Non-pigmented ciliary epithelial cell (primary cell): ENCODE measurements at places on chromosomes 3 and 15.

DNA sequence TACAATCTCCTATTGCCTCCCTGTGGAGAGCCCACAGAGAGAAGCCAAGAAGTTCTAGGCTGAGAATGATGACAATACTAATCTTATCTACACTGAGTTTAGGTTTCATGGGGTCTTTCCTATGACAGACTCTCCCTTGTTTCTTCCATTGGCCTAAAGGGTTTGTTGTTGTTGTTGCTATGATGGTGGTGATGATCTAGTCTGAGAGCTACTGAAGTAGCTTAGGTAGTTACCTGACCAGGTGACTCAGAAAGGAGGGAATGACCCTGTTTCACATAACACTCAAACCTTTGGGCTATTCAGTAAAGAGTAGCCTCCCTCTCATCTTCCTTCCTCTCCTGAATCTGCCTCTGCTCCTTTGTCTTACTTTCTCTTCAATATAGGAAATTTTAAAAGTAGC lies 170.2 kb downstream of the GMNC start:
- no peak for DNase-seq

GRCh38 chr15:31485911-31486461 lies 159.4 kb downstream of the KLF13 start:
- no peak for DNase-seq

DNA sequence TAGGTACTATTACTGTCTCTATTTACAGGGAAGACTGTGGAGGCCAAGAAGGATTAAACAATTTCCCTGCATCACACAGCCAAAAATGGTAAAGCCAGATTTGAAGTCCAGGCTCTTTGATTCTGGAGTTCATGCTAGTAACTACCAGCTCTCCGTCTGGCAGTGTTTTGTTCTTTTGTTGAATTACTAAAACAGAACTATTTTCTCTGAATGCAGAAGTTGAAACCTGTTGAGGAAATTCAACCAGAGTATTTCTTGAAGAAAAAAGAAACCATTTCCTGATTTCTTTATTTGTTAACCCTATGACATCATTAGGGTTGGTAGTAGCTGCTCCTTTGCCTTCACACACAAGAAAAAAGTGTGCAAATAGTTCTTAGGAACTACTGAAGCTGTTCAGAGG lies 34.3 kb downstream of the CRTC3 start:
- no peak for DNase-seq

DNA sequence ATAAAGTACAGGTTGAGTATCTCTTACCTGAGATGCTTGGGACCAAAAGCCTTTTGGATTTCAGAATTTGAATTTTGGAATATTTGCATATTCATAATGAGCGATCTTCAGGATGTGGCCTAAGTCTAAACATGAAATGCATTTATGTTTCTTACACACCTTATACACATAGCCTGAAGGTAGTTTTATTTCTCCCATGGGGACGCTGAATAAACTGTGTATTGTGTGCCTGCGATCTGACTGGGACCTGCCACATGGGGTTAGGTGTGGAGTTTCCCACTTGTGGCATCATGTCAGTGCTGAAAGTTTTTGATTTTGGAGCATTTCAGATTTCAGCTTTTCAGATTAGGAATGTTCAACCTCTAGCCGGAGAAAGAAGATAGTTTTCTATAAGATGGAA lies 35.5 kb downstream of the UBE2E2 start:
- DNase-seq, result no peak

DNA sequence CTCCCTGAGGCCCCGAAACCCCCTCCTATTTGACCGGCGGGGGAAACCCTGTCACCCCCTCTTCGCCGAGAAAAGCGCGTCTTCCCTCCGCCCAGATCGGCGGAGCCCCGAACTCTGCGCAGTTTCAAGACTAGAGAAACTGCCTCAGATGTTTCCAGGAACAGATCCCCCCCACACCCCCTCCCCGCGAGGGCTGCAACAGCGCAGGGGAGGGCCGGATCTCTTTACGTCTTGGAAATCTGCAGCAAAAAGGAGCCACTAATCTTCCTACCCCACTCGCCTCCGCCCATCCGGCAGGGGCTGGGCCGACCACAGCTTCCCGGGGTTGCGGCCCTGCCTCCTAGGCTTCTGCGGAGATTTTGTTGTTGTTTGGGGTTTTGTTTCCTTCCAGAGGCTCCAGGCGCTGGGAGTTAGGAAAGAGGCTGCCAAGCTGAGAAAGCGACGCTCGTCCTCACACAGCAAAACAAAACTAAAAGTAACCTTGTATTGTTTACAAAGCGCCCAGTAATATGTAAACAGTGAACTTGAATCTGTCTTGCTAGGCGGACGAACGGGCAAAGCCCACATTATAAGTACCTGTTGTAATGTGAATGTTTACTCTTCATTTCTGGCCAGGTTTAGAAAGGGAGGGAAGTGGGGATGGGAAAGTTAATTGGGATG lies 2.2 kb downstream of the FOXB1 start:
- no peak for DNase-seq

DNA sequence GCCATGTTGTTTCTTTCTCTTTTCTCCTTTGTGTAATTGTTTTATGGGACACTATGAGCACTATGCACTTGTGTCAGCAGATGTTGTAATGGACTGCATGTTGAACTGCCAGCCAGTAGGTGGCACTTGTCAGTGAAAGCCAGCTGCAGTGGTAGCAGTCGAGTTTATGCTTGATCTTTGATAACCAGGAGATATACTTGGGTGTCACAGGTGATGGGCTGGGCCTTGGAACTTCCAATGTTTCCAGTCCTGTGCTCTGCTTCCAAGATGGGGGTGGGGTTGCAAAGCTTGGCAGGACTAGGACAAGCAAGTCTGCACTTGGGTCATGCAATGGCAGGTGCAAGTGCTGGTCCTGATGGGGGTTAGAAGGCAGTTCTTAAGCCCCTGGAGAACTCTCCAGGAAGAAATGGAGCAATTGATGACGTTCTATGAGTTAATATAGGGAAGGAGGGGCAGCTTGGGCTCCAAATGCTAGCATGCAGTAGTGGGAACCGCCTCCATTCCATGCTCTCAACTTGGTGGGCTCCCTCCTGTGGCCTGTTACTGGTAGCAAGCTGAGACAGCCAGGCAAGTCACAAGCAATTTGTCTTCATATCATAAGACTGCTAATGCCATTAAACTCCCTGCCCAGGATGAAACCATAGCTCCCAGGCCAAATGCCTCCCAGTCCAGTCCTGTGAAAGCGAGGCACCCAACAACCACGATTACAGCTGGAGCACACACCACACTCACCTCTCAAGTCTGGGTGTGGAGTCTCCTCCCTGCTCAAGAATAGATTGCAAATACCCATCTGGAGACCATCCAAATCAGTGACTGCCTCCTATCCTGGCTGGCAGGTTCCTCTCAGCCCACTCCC lies 287.2 kb downstream of the CGGBP1 start:
- DNase-seq, result no peak

DNA sequence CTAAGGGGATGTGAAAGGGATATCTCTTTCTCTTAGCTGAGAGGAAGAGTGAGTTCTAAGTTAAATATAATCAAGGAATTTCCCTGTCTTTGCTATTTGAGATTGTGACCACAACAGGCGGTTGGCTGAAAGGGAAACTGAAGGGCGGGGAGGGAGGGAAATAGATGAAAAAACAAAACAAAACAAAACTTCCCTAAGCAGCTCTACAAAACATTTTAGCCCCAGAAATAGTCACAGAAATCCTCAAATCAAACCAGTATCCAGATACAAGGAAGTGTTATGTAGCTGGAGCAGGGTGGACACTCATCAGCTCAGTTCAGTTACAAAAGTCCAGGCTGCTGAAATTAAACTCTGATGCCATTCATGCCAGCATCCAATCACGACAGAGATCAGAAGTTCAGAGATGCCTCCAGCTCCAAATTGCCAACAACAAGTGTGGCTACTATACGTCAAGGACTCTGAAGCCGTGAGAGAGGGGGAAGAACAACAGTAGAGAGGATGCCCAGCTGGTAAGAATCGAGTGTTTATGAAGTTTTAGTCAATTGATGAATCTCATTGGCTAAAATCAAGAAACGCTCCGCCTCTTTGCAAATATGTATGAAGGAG lies 319 bp upstream of the TP63 start:
- no peak for DNase-seq

- DNase-seq, result no peak
Measured at GRCh38 chr15:56973463-56973862, 55.0 kb downstream of the TCF12 start.

DNA sequence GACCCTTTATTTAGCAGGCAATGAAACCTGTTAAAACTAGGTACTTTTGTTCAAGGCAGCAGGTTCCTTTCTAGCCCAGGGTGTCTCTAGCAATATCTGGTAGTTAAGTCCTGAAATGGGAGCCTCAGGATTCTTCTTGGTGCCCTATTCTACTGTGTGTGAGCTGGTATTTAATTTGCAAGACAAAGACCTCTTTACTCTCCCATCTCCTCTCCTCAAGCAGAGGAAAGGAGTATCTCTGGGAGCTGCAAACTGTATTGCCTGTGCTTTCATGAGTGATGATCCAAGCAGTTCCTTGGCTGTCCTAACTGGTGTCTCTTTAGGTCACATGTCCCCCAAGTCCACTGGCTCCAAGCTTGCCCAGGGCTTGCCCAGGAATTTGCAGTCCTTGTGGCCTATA lies 188.2 kb downstream of the SI start:
- DNase-seq, result no peak

- no peak for DNase-seq
Measured at GRCh38 chr3:169939320-169939719, 27.3 kb upstream of the SEC62 start.

DNA sequence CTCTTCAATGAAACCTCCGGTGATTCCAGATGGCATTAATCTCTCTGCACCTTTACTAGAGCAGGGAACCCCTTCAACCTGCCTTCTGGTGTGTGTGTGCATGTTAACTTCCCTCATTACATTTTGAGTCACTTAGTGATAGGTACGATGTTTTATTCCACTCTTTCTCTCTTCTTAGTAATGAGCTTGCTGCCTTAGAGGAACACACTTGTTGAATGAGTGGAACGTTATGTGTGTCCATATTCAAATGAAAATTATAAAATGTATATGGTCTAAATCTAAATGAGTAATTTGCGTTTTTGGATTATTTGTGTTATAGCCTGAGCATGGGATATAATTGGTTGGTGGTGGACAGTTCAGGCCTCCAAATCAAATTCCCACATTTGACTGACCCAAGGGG lies 12.1 kb downstream of the MAP2K5 start:
- no peak for DNase-seq

- no peak for DNase-seq
Measured at GRCh38 chr3:134864636-134865035, 69.6 kb downstream of the EPHB1 start.

- DNase-seq, result no peak
Measured at GRCh38 chr3:119469418-119470189, 841 bp downstream of the POGLUT1 start.

DNA sequence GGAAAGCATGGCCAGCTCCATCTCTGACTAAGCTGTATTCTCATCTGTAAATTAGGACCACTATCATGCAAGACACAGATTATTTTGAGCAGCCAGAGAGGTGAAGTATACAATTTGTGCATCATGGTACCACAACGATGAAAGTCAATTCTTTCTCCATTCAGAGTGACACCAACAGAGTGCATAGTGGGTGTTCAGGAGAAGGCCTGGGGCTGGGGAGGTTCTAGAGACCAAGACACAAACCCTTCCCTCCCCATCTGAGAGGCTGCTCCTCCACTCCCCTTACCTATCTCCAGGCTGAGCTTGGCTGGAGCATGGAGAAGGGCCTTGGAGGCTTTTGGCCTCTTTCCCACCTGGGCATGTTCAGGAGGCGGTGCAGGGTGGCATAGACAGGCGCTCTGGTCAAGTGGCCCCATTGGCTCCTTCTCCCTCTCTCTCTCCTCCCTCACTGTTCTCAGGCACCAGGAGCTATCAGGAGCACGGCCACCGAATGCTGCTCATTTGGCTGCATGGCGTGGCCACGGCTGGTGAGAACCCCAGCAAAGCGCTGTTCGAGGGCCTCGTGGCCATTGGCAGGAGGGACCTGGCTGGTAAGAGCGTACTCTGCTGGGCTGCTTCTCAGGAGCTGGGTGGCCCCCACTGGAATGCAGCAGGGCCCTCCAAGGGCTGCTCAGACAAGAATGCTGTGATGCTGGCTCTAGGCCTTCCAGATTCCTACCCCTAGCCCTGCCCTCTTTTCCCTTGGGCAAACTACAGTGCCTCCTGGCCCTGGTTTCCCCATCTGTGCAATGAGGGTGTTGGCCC lies 37.9 kb downstream of the ANKDD1A start:
- no peak for DNase-seq

- DNase-seq, result no peak
Measured at GRCh38 chr15:58293622-58294550, 137.9 kb upstream of the LIPC start.

GRCh38 chr3:127421943-127422662 lies 134.3 kb upstream of the PRR20G start:
- DNase-seq, result no peak

- DNase-seq, result no peak
Measured at GRCh38 chr15:50797926-50798325, 32.4 kb upstream of the SPPL2A start.

- DNase-seq, result no peak
Measured at GRCh38 chr15:70362886-70363285, 265.2 kb upstream of the TLE3 start.

DNA sequence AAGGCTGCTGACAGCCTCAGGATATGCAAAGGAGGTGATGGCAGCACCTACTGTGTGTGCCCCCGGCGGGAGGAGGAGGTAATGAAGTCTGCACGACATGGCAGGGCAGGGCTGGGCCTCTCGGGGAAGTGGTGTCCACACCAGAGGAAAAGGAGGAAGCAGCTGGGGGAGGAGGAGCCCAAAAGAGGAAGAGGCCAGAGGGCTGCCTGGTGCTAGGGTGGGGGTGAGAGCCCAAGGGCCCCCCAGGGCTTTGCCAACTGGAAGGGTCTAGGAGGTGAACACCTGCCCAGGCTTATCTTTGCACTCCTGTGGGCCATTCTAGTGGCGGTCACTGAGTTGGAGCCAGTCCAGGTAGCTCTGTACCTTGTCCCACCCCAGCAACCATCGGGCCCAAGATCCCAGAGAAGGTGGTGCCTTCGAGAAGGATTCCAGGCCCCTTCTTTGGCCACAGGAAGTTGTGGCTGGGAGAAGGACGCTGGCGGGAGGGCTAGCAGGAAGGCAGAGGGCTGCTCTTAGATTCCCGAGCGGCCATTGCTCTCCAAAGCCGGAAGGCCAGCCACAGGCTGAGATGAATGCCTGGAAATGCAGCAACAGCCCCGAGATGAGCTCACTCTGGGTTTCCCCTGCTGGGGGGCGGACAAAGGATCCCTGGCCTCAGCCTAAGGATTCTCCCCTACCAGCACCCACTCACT lies 7.0 kb downstream of the GNAI2 start:
- DNase-seq, result no peak

DNA sequence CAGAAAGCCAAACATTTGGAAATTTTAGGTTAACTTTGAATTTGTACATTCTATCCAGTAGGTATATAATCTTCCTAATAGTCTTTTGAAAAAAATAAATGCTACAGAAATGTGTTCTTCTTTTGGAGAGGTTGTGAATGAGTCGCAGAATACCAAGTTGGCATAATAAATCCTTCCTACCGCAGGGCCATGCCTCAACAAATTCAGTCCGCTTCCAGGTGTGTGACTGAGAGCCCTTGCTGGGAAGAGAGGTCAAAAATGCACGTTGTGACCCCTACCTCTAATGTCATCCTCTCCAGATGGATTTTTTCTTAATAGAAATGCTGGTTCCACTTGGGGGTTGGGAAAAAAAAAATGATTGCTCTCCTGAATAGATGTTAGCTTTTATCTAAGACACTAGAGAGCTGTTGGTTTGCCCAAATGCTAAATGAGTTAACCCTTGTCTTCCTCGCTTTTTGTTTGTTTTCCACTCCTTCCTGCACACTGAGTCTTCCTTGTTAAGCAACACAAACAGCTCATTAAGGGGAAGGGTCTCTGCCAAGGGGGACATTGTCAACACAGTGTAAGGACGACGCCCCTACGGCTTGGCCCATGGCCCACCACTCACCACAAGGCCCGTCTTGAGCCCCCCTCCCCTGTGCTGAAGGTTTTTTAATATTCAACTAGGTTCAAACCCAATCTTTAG lies 33.9 kb downstream of the RLBP1 start:
- no peak for DNase-seq
